ENCODE measurements at places on chromosomes 3 and 15. TPM values are rescaled to one million over a fixed set of nuclear protein-coding genes. Genes with fewer than 3 reads are reported as not detected.
A peak's percentile ranks its signal among the peaks of the same experiment; 100 is the strongest.

- no peak for ATAC-seq
Measured at GRCh38 chr3:28234454-28234853, 7.0 kb upstream of the CMC1 start.

DNA sequence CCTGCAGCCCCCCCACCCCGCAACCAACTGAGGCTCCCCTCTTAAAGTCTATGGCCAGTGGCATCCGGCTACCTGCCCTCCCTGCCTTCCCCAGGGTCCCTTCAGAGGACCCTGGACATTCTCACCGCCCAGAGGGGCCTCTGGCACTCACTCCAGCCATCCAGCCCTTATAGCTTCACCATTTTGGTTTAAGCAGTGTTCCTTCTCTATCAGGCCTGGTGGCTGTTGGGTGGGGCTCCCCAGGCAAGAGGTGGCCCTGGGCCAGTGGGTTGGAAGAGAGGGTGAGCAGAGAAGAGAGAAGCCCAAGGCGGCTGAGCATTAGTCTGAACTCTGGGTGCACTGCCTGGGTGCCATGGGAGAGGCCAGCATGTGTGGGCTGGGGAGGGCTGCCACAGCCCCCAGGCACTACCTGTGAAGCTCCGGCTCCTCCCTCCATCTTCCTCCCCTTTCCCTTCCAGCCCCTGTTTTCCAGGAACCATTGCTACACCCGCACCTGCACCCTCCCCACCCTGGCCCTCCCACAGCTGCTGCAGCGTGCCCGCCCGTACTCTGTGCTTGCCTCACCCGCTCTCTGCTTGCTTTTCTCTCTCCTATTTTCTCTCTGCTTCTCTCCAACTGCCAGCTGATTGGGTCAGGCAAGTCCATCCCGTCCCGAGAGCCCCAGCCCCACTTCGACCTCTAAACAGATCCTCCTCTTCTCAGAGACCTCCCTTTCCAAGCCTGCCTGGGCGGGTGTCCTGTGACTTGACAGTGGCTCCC, 168.2 kb downstream of the TBC1D2B start:
- ATAC-seq, result peak; percentile 73

- ATAC-seq, result no peak
Measured at GRCh38 chr3:160950542-160950941, 154.6 kb downstream of the B3GALNT1 start.

- ATAC-seq, result no peak
Measured at GRCh38 chr15:101536875-101537405, 47.4 kb upstream of the PCSK6 start.

DNA sequence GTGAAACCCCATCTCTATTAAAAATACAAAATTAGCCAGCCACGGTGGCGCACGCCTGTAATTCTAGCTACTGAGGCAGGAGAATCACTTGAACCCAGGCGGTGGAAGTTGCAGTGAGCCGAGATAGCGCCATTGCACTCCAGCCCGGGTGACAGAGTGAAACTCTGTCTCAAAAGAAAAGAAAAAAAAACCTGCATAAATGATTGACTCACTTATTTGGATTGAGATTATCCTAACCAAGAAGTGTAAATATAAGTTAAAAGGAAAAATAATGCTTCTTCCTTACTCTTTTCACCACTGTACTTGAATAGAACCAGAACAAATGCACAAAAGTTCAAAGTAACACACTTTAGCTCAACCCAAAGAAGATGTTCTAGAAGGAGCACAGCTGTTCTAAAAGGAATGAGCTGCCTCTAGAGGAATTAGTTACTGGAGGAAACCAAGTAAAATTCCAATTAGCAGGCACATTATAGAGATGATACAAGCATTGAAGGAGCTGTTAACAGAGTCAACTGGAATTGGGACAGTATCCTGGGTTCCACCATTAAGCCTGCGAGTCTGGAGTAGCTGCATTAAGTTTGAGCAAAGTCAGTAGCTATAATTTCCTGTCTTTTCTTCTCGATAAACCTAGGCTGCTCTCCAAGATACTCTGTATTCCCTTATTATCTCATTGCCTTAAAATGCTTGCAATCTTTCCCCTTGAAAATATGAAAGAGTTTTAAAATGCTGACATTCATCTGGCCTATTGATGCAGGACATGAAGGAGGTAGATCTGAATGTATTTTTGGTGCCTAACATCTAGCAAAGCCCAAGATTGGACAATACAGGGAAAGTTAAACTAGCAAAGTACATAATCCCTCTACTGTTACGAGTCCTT, 9.5 kb downstream of the MTHFS start:
- no peak for ATAC-seq

DNA sequence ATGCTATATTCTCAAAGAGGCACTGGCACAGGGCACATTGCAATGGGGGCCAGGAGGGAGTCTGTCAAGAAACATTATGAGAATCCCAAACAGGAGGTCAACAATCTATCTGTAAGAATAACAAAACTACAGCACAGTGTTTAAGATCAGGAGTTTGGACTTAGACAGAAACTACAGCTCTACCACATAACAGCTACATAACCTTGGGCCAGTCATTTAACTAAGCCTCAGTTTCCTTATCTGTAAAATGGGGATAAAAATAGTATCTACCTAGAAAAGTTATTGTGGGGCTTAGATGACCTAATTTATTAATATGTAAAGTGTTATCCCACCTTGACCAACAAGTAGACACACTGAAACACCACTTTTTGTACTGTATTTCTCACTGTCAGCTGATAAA, 9.9 kb downstream of the B4GALT4 start:
- ATAC-seq, result no peak

- no peak for ATAC-seq
Measured at GRCh38 chr15:62983956-62984355, 58.6 kb upstream of the TPM1 start.

DNA sequence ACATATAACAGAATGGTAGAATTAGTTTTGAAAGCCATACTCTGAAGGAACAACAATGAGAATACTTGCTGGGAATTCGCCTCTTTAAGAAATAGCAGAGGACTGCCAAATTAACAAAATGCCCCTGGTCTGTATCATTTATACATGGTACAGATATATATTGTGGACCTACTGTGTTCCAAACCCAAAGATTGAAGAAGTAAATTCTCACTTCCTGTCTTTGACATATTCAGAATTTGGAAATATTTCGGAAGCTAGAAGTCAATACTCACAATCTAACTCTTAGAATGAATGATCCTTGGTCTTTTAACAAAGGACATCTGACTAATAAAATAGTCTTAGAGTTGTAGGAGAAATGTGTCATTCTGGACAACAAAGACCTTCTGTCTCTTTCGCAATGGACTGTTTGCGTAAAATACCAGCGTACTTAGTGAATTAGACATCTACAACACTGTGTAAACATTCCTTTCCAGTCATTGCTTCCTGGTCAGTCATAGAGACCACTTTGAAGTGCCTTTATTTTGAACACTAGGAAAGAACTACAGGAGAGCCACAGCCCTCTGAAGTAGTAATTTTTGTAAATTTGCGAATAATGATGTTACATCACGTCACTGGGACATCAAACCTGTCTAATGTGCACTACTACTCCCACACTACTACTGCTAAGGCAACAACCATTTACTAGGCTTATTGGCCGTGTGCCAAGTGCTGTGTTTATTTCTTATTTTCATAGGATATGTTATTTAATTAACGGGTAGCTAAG, 68.0 kb downstream of the CHL1 start:
- ATAC-seq, result peak; percentile 95

DNA sequence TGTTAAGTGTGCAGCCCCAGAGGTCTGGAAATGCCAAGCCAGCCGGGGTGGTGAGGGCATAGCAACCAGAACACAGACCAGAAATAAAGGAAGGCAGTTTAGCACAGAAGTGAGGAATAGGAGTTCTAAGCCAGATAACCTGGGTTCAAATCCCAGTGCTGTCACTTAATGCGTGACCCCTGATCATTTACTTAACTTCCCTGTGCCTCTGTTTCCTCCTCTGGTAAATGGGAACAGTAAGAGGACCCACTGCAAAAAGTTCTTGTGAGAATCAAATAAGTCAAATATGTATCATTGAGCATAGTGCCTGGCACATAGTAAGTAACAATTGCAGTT, 125.2 kb upstream of the ARHGEF3 start:
- no peak for ATAC-seq

- no peak for ATAC-seq
Measured at GRCh38 chr3:101143012-101143411, 149.8 kb upstream of the ABI3BP start.

DNA sequence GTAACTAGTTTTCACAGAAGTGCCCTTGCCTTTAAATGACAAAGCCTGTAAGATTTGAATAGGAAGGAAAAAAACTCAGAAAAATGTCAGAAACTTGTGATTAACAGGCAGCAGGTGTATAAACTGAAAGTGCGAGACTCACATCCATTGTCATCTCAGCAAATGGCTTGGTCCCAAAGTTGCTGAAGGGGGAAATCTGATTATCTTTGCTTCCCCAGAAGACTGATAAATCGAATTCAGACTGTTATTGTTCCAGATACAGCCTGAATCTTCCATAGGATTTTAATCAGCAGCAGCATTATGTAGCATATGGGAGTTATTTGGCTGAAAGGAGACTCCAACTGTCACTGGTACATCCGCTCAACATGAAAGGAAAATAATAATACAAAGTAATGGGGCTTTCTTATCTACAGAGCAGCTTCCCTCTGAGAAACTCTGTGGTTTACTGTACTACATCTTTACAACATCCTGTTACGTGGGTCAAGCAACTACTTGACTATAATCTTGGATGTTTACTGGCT, 550.4 kb upstream of the CCDC54 start:
- no peak for ATAC-seq

The ACKR4 gene
- total RNA-seq, result not detected

The OXSR1 gene
- total RNA-seq, result 39.6 TPM

The FBN1 gene
- total RNA-seq, result 6.9 TPM

The KBTBD13 gene
- not detected for total RNA-seq
